ENCODE measurements at places on chromosomes 7 and 10.

GRCh38 chr10:114933588-114933987, 4.4 kb upstream of the TRUB1 start:
- no peak for DNase-seq

GRCh38 chr10:27637601-27638000, 108.0 kb downstream of the MKX start:
- no peak for DNase-seq

GRCh38 chr10:59470570-59470969, 108.2 kb upstream of the FAM13C start:
- DNase-seq: no peak

DNA sequence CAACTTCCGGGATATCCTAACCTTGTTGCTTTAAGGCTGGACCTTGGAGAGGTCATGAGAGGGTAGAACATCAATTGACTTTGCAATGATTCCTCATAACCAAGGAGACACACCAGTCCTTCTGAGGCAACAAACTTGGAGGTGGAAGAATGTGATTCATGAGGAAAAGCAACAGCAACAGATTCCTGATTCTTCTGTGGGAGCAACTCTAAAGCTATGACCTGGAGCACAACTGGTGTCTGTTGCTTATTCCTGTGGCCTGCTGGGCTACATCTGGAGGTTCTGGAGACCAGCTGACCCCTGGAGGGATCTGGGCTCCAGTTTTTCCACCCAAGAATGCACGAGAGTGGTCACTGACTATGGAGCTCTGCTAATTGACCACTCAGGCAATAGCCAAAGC, 116.6 kb downstream of the CREB5 start:
- DNase-seq: peak; percentile 15

DNA sequence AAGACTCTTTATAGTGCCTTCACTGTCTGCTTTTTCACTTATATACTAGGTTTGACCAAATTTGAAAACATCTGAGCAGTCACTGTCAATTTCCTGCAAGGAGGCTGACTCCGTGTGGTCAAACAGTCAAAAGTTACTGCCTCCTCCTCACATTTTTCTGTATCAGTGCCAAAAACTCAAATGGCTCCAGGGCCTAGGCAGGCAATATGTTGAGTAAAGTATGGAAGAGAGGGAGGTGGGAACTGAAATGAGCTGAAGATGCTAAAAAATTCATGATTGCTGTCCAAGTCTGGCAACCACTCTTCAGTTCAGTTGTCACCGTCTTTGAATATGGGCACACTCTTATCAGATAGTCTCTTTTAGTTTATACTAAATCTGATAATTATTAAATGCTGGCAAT, 551.6 kb downstream of the CCSER2 start:
- no peak for DNase-seq

- DNase-seq: no peak
Observed at GRCh38 chr7:122070834-122071233, 73.2 kb downstream of the AASS start.

DNA sequence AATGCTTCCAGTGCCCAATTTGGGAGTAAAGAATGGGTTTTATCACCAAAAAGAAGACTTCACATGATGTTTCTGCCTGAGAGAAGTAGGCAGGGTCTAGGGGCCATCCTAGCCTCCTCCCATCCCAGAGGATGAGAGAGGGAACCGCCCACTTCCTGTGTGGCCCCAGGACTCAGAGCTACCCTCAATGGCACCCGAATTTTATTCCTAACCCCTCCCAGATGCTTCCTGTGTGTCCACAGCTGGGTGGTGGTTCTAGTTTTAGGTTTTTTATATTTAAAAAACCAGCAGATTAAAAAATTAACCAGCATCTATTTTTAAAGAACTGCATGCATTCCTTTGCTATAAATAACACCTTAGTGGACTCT, 583.5 kb downstream of the PTPRN2 start:
- peak; percentile 16 for DNase-seq

GRCh38 chr10:51918440-51918839, 219.0 kb upstream of the CSTF2T start:
- no peak for DNase-seq
